ENCODE measurements at places on chromosomes 7 and 10.

DNA sequence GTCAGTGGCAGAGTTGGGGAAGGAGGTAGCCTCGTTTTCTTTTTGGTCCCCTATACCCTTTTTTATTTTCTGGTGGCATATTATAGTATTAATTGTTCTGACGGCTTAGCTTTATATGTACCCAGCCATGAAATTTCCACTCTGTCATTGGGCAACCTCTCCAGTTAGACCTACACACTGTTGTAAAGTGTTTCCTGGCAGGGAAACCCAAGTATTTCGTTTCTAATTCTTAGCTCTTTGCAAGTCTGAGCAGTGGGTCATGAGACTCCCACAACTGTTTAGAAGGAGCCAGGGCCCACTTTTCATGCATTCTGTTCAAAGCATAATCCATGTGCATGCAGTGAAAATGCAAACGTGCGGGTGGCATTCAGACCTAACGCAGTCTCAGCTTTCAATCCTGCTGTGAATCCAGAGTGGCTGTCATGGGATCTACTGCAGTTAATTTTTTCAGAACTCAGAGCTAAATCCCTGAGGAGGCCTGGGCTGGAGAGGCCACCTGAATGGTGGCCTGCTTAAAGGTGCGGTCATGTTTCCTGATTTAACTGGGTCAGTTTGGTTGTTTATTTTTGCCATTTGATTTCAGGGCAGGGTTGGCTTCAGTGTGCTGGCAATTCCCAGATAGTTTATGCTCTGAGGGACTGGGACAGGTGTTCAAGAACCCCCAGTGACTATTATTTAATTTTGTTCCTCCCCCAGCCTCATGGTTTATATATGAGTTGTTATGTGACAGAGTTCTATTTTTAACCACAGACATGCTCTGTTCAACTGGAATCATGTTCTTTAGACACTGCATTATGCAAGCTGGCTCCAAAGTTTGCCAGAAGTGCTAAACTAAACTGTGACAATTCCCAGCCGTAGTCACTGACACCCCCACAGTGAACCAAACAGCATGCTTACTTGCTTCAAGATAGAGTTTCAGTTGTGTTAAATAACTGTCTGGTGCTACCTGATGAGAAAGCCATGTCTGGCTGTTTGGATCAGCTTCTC is 27.4 kb upstream of the SYPL1 start:
- DNase-seq, result no peak

- DNase-seq, result no peak
Observed at GRCh38 chr7:151423936-151424335, 14.1 kb upstream of the WDR86 start.

- no peak for DNase-seq
Observed at GRCh38 chr7:2809903-2810625, 34.0 kb downstream of the GNA12 start.

- DNase-seq, result no peak
Observed at GRCh38 chr7:26250239-26250638, 41.4 kb upstream of the SNX10 start.

- peak; percentile 42 for DNase-seq
Observed at GRCh38 chr7:31122649-31123058, 70.5 kb downstream of the ADCYAP1R1 start.

GRCh38 chr7:156640949-156641485 is 443 bp downstream of the RNF32 start:
- DNase-seq, result peak; percentile 34

DNA sequence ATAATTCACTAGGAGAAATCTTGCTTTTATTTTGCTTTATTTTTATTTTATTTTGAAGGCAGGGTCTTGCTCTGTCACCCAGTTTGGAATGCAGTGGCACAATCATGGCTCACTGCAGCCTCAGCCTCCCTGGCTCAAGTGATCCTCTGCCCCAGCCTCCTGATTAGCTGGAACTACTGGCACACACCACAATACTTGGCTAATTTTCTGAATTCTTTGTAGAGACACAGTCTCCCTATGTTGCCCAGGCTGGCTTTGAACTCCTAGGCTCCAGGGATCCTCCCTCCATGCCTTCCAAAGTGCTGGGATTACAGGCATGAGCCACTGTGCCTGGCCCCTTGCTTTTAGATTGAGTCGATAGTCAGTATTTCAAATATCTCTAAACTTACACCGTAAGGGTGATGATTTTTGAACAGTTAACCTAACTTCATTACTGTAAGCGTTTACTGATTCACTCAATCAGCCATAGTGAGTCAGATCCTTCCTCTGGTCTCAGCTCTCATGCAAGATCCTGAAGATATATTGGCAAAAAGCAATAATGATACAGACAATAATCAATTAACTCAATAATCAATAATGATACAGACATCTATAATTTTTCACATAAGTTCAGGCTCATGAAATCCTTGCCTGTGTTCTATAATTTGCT is 239.5 kb downstream of the KIAA1217 start:
- peak; percentile 47 for DNase-seq

DNA sequence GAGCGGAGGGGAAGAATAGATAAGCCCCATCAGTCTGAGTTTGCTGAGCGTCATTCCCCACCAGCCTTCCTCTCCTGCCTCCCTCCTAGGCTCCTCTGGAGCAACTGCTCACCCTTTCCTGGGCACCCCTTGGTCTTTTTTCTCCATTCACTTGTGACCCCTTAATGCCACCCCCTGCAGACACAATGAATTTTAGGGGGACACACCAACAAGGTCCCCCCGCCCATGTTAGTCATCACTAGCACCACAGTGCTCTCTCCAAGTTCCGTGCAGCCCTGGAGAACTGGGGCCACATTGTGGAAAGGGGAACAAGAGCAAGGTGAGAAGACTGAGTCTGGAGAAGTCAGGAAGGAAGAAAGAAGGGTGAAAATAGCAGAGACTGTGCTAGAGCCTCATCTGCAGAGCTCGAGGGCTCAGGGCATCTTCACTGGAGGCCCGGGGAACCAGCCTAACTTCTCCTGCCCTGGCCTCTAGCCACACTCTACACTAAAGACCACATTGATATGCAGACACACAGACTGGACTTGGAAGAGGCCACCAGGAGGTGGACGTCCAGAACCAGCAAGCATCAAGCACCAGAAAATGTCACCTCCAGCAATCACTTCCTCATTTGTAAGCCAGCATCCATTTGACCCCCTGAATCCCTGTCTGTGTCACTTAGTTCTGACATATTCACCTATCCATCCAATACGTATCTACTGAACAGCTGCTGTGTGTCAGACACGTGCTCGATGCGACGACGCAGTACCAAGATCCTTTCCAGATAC is 17.5 kb downstream of the RGR start:
- no peak for DNase-seq

DNA sequence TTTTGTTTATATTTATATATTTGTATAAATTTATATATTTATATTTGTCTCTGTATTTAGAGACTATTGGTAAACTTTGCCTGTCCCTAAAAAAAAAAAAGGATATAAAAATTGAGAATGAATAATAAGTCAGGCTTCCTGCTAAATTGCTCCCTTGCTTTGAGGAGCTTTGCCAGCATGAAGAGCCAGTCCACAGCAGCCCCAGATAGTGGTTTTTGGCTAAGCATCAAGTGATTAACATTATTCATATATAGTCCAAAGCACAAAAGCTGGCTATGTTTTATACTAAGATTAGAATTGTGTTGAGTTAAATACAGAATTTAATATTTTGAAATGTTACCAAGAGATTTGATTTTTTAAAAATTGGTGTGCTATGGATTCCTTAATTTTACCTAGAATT is 264.9 kb upstream of the FERD3L start:
- no peak for DNase-seq

DNA sequence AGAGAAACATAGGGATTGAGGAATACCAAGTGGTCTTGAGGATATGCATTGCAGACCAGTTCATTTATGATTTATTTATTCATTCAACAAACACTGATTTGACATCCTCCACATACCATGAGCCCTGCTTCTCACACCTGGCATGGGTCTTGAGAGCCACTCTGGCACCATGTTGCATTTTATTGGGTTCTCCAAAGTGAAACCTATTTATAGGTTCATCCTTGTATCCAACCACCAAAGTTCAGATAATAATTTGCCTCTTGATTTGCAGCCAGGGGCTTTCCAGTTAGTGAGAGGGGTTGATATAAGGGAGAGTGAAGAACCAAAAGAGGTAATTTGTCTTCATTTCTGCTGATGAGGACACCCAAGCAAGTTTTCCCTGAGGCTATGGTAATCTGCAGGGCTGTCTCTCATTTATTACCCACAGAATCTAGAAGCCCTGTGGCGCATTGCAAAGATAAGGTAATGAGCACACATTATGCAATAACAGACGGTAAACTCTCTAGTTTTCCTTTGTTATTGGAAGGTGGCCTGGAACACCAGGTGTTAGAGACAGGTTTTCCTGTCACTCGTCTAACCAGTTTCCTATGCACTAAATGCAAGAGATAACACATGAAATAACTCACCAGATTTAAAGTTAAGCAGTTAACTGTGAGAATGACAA is 28.8 kb upstream of the ICA1 start:
- no peak for DNase-seq

DNA sequence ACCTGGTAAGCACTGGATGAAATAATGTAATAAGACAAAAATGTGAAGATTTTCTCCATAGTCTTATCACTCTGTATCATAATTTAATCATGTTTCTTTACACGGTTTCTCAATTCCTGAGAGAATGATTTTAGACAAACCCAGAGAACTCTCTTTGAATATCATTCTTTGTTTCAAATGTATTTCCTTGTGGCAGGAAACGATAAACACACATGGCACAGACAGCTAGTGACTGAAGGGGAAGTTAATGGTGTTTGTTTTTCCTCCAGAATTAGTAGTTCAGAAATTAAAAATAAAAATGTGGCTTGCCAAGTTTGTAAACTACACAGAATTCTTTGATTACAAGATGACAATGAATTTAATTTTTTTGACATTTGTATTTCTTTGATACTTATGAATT is 163.7 kb upstream of the PRPS1L1 start:
- no peak for DNase-seq

GRCh38 chr10:13844651-13845050 is 257.9 kb downstream of the PRPF18 start:
- DNase-seq, result no peak

GRCh38 chr10:30736685-30737232 is 107.2 kb upstream of the LYZL2 start:
- peak; percentile 99 for DNase-seq

All from RCC 7860 (cell line).